Endodermal cell (in vitro differentiated cells): ENCODE measurements at places on chromosomes 3 and 15. TPM values are rescaled to one million over a fixed set of nuclear protein-coding genes. Genes with fewer than 3 reads are reported as not detected.

- no peak overlapping the region for H3K27ac ChIP-seq
- peaks cover 14% of the 10 kb centered on the region for H3K27me3 ChIP-seq
- H3K4me3 ChIP-seq: no peak overlapping the region
- no peaks in the 10 kb centered on the region for H3K36me3 ChIP-seq
- DNase-seq: no peak
- H3K4me1 ChIP-seq: no peaks in the 10 kb centered on the region
Measured at GRCh38 chr3:102665183-102665582, 230.4 kb downstream of the ZPLD1 start.

DNA sequence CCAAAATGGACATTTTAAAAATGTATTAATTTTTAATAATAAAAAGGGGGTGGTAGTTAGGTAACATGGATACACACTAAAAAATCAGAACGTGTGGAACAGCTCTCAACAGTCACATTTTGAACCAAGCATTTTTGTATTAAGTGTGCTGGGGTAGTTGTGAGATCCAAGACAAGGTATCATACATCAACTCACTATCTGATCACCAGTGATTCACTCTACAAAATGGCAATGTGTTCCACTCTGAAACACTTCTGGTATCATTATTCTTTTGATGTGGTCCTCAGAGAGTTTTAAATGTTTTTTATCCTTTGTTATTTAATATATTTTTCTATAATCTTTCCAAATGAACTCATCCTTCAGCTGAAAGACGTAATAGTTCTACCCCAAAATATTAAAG lies 5.4 kb downstream of the HACL1 start:
- DNase-seq: no peak
- no peaks in the 10 kb centered on the region for H3K4me1 ChIP-seq
- no peak overlapping the region for H3K27ac ChIP-seq
- H3K4me3 ChIP-seq: no peak overlapping the region

- H3K36me3 ChIP-seq: no peaks in the 10 kb centered on the region
- no peaks in the 10 kb centered on the region for H3K27me3 ChIP-seq
- H3K4me3 ChIP-seq: no peak overlapping the region
- H3K27ac ChIP-seq: no peak overlapping the region
Measured at GRCh38 chr3:177201700-177202397, 4.6 kb upstream of the TBL1XR1 start.

DNA sequence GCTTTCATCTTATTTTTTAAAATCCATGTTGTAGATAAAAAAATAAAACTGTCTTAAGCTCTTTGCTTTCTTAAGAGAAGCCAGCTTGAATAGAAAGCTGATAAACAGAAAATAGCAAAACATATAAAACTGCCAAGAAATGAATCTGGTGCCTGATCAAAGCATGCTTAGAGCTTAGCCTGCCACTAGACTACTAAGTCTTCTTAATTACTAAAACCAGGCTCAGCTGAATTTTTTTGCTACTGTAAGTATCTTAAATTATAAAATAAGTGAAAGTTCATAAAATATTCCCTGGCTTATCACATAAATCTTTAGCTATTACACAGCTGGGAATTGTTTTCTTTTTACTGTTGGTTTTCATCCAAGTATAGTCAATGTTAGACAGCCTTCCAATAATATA lies 803.9 kb downstream of the DIPK2A start:
- no peak overlapping the region for H3K27ac ChIP-seq
- no peaks in the 10 kb centered on the region for H3K27me3 ChIP-seq
- H3K4me3 ChIP-seq: no peak overlapping the region
- no peak for DNase-seq
- no peaks in the 10 kb centered on the region for H3K4me1 ChIP-seq
- no peaks in the 10 kb centered on the region for H3K36me3 ChIP-seq

DISP2 gene
- total RNA-seq: 0.04 to 0.05 TPM (median 0.04 TPM) in 3 replicates

DNA sequence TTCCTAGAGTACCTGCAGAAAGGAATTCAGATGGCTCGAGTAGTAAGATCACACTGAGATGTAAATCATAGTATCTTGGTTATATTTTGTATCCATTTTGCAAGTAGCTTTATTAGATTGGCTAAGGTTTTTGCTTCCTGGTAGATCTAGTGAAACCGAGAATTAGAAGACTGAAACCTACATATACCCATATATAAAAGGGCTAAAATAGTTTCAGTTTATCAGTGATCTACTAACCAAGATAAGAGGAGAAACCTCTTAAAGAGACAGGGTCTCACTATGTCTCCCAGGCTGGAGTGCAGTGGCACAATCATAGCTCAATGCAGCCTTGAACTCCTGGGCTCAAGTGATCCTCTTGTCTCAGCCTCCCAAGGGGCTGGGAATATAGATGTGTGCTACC lies 135.3 kb downstream of the PCCB start:
- H3K36me3 ChIP-seq: no peaks in the 10 kb centered on the region
- DNase-seq: no peak
- no peaks in the 10 kb centered on the region for H3K27me3 ChIP-seq
- H3K4me1 ChIP-seq: no peaks in the 10 kb centered on the region
- no peak overlapping the region for H3K27ac ChIP-seq
- H3K4me3 ChIP-seq: no peak overlapping the region

DAZL gene
- 0.14 TPM in 1 of 2 replicates, not detected in the other for total RNA-seq

DNA sequence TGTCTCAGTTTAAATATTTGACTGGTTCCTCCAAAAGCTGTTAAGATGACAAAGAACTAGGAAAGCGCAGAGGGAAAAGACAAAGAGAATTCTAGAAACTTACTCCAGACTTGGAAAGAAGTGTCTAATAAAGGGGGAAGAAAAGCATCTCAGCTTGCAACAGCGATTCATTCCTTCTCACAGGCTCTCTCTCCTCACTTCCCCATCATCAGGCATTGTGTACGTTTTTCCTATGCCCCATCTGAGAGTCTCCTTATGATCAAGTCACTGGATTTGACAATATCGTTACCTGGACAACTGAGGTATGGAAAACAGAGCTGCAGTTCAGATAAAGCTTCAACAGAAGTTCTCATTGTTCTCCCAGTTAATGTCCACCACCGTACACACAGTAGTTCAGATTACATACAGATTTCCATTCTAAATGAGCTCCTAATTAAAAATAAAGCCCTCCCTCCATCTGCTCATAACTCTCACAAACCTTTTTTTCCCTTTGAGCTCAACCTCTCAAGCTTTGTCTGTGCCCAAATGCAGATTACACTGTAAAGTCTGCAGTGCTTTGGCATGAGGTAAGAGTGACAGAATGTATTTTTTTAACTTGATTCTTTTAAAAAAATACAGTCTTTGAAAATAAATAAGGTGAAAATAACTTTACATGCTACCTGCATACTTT lies 254.4 kb upstream of the THBS1 start:
- no peak overlapping the region for H3K27ac ChIP-seq
- H3K36me3 ChIP-seq: no peaks in the 10 kb centered on the region
- H3K4me3 ChIP-seq: no peak overlapping the region
- DNase-seq: no peak

GRCh38 chr3:187810021-187810446 lies 64.8 kb upstream of the BCL6 start:
- H3K27me3 ChIP-seq: no peaks in the 10 kb centered on the region
- H3K27ac ChIP-seq: no peak overlapping the region
- H3K36me3 ChIP-seq: no peaks in the 10 kb centered on the region
- H3K4me1 ChIP-seq: no peaks in the 10 kb centered on the region
- H3K4me3 ChIP-seq: no peak overlapping the region

PXYLP1 gene
- total RNA-seq: 34.7 and 37.7 TPM in 2 replicates

GRCh38 chr15:62712455-62712839 lies 330.1 kb upstream of the TPM1 start:
- no peaks in the 10 kb centered on the region for H3K27me3 ChIP-seq
- H3K4me1 ChIP-seq: no peaks in the 10 kb centered on the region
- H3K4me3 ChIP-seq: no peak overlapping the region
- peaks cover 81% of the 10 kb centered on the region for H3K36me3 ChIP-seq

- no peaks in the 10 kb centered on the region for H3K27me3 ChIP-seq
- H3K36me3 ChIP-seq: no peaks in the 10 kb centered on the region
- no peak overlapping the region for H3K4me3 ChIP-seq
- no peaks in the 10 kb centered on the region for H3K4me1 ChIP-seq
- no peak overlapping the region for H3K27ac ChIP-seq
Measured at GRCh38 chr15:71424765-71425164, 309.5 kb downstream of the THSD4 start.

DNA sequence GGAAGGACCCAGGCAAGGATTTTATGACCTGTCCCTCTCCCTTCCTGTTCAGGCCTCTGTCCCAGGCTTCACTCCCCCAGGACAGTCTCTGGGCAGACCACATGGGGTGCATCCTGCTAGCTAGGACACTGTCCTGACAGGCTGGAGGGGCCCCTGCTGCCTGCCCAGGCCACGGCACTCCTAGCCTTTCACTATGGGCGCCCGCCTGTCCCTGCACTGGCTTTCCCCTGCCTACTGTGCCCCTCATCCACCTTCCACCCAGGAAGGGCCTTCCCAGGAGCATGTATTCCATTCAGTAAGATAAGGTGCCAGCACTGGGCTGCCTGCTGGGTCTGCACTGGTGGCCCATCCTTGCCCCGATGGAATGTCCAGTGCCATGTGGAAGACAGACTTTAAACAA lies 145.3 kb downstream of the DNAJB8 start:
- no peak overlapping the region for H3K4me3 ChIP-seq
- no peak for DNase-seq
- H3K36me3 ChIP-seq: no peaks in the 10 kb centered on the region
- H3K27me3 ChIP-seq: no peaks in the 10 kb centered on the region
- H3K27ac ChIP-seq: no peak overlapping the region

DNA sequence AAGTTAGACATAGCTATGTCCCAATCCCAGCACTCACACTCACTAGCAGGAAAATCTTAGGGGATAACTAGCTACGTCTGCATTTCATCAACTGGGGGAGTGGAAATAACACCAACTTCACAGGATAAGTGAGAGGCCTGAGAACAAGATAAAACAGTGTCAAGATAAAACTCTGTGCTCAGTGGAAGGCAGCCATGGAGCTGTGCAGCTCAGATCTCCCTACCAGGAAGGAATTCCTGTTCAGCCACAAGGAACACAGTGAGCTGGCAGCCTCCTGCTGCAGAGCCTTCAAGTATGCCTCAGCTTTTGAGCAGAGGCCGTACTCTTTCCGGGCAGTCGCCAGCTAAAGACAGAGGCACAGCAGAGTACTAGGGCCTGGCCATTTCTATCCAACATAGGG lies 115.8 kb upstream of the TOPAZ1 start:
- no peak overlapping the region for H3K27ac ChIP-seq
- H3K36me3 ChIP-seq: no peaks in the 10 kb centered on the region
- peak; percentile 13 for DNase-seq
- H3K4me3 ChIP-seq: no peak overlapping the region
- no peaks in the 10 kb centered on the region for H3K4me1 ChIP-seq

DNA sequence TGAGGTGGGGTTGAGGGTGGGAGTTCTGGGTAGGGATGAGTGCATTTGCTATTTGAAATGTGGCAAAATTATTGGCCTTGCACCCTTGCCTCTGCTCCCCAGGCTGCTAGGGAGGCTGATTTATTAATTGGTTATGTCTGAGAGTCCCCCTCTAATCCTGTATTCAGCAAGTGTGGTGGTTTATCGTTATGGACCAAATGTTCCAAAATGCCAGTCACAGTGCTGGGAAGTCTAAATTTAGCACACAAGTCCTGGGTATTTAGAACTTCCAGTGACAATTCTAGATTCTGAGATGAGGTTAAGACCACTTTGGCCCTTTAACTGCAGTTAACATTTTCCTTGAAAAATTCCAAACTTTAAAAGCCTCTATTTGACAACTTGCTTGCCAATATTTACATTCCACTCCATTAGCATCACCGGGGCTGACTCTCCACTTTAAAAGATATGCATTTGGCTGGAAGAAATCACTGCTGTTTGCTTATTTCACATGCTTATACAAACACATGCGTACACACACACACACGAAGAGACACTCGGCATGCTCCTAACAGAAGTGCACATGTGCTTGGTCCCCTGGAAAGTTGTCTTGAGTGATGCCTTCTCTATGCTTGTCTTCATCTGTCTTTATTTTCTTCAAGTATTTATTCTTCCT lies 247.7 kb downstream of the IL20RB start:
- no peak overlapping the region for H3K4me3 ChIP-seq
- H3K4me1 ChIP-seq: no peaks in the 10 kb centered on the region
- no peaks in the 10 kb centered on the region for H3K27me3 ChIP-seq

TEX9 gene
- total RNA-seq: 8.2 and 10.2 TPM in 2 replicates

HYKK gene
- total RNA-seq: 3.9 TPM in 2 replicates

- no peaks in the 10 kb centered on the region for H3K36me3 ChIP-seq
- H3K27me3 ChIP-seq: no peaks in the 10 kb centered on the region
- H3K27ac ChIP-seq: no peak overlapping the region
- no peak overlapping the region for H3K4me3 ChIP-seq
Measured at GRCh38 chr3:110623571-110623970, 448.0 kb upstream of the NECTIN3 start.

DNA sequence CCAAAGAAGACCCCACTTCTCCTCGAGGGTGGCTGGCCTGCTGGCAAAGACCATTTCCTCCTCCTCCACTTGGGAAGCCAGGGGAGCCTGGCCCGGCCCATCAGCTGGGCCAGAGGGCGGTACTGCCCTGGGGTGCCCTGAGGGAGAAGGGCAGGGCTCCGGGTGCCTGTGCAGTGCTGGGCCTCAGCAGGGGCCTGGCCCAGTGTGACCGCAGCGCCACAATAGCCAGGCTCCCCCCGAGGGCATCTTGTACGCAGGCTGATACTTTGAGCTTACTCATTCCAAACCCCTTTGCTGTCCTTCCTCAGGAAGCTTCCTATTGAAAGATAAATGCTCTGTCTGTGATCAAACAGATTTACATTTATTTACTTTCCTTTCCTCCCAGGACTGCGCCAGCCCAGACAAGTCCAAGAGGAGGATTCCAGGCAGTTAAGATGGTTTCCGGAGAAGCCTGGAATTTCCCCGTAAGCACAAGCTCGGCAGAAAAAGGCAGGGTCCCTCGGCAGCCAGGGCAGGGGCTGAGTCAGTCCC lies 240.1 kb downstream of the XXYLT1 start:
- no peaks in the 10 kb centered on the region for H3K36me3 ChIP-seq
- H3K27ac ChIP-seq: no peak overlapping the region
- no peaks in the 10 kb centered on the region for H3K27me3 ChIP-seq

DNA sequence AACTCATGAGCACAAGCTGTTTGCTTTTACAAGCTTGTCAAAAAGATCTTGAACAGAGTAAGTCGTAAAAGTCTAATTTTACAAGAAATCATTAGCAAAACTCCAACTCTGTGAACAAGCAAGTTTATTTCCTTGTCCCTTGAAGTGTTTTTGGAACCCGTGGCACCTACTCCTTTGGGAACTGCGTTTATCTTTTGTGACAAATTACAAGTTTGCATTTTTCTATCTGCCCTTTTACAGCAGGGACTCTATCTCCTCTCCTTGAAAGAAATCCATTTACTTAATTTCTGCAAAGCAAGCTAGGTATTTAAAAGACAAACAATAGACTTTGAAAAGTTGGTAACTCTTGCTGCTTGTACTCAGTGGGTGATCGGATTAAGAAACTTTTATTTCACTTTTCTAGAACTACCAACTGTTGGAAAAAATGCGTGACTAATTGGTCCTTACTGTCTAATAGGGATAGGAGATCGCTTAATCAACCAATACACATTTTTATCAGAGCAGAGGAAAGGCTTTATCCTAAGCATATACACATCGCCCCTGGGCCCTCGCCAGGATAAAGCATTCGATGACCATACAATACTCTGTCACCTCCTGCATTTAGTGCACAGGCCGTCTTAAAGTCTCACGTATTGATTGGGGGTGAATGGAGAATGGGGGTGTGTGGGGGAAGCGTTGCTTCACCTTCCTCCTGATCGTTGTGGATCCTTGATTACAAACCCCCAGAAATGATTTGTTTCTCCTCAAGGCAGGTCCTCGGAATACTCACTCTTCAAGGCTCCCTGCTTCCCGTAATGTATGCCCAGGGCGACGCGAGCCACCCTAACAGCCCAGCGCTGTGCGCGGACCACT lies 1.7 kb downstream of the PRTG start:
- no peaks in the 10 kb centered on the region for H3K36me3 ChIP-seq
- H3K4me3 ChIP-seq: peak overlapping the region; percentile 87
- H3K27ac ChIP-seq: peak overlapping the region; percentile 88
- peak; percentile 78 for DNase-seq
- peaks cover 58% of the 10 kb centered on the region for H3K27me3 ChIP-seq

CACNA1D gene
- 3.1 and 3.8 TPM in 2 replicates for total RNA-seq
